ENCODE measurements at places on chromosomes 4 and X. TPM values are rescaled to one million over a fixed set of nuclear protein-coding genes. Genes with fewer than 3 reads are reported as not detected.

GRCh38 chr4:135741583-135741982, 1540.0 kb upstream of the PABPC4L start:
- no peaks in the 10 kb centered on the region for H3K4me1 ChIP-seq
- H3K27ac ChIP-seq = no peak overlapping the region
- DNase-seq = no peak
- H3K4me3 ChIP-seq = no peak overlapping the region

DNA sequence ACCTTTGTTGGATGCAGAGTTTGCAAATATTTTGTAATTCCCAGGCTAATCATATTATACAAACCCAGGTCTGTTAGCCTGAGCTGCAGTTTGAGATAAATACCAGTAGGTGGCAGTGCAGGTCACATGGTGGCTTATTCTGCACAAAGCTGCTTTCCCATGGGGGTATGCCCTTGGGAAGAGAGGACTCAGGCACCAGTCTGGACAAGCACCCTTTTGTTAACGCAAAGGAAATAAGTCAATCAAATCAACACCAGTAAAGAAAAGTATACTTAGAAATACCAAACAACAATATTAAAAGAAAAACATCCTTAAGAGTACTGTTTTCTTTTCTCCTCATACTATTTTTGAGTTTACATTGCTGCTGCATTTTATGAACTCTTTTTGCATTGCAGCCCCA, 389.0 kb upstream of the ZFP42 start:
- peak; percentile 56 for DNase-seq
- no peaks in the 10 kb centered on the region for H3K27me3 ChIP-seq
- H3K4me1 ChIP-seq = no peaks in the 10 kb centered on the region
- no peak overlapping the region for H3K27ac ChIP-seq
- no peaks in the 10 kb centered on the region for H3K36me3 ChIP-seq
- no peak overlapping the region for H3K4me3 ChIP-seq

Gene FRMPD3
- 0.64 TPM for polyA plus RNA-seq

- peak; percentile 69 for DNase-seq
- H3K27me3 ChIP-seq = no peaks in the 10 kb centered on the region
- H3K4me1 ChIP-seq = peaks cover 4% of the 10 kb centered on the region
- H3K4me3 ChIP-seq = peak overlapping the region; percentile 84
Measured at GRCh38 chr4:128812442-128813235, 3.1 kb downstream of the JADE1 start.

Gene ITGB1BP2
- 2.6 TPM for polyA plus RNA-seq

GRCh38 chr4:56467284-56468096, at the start of gene SRP72:
Gene SRP72 (plus strand): TSS chr4:56467617. CDS start chr4:56467636, 19 bp downstream.
- peak within 1 kb of the TSS; percentile 84 for H3K27ac ChIP-seq
- peaks cover 6% of the 10 kb centered on the region for H3K36me3 ChIP-seq
- peak; percentile 46 for DNase-seq
- no peaks in the 10 kb centered on the region for H3K27me3 ChIP-seq
- H3K4me1 ChIP-seq = 0 out of 2 replicates have a peak, but pooled peaks cover 2% of the 10 kb centered on the region

Data from H1 (cell line).